CD4-positive, alpha-beta T cell treated with Interleukin-10 for 1 hour (primary cell): ENCODE measurements at places on chromosomes 6 and 20.

GRCh38 chr6:25176466-25176865 is 102.7 kb upstream of the CARMIL1 start:
- DNase-seq = no peak

- DNase-seq = no peak
These were observed 429.7 kb upstream of the RUNX2 start for GRCh38 chr6:44898296-44898930.

DNA sequence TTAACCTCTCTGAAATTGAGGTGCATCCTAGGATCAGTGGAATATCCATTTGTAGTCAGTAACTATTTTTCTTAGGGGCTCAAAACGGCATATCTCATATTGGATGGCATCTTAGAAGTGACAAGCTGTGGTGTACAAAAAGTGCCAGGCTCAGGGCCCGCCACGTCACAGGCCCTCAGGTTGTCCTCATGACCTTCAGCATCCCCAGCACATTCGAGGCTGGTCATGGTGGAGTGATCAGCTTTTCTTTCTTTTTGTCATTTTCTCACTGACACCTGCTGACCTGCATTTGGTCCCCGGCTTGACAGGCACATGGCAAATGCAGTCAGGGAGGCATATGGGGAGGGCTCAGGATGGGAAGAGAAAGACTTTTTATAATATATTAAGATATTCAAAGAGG is 7.1 kb upstream of the E2F1 start:
- no peak for DNase-seq

DNA sequence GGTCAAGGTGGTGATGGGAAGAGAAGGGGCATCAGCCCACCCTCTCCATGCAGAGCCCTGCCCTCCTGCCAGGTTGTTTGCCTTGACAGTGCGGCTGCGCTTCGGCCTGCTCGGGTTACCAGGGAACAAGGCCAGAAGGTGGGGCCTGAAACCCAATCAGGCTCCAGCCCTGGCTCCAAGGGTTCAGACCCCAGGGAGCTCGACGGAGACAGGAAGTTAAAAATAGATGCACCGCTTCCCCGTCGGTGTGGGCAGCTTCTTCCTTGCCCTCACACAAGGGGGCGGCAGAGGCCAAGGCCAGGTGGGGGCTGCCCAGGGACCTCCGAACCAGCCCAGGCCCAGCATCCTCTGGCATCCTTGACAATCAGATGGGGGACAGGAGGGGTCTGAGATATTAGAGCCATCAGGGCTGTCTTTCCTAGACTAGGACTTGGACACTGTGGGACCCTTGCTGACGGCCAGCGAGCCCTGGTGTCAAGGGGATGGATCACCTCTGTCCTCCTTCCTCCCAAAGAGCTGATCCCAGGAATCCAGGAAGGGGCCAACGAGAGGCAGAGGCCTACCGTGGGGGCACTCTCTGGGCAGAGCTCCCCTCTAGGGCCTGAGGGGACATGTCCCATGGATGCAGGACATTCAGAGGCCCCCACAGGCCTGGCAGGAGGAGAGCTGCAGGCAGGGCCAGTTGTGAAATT is 65.2 kb downstream of the RIPOR3 start:
- no peak for DNase-seq

GRCh38 chr6:163775313-163775712 is 360.8 kb downstream of the QKI start:
- no peak for DNase-seq
